Fibroblast of gingiva (primary cell): ENCODE measurements at places on chromosomes 5 and 9.

DNA sequence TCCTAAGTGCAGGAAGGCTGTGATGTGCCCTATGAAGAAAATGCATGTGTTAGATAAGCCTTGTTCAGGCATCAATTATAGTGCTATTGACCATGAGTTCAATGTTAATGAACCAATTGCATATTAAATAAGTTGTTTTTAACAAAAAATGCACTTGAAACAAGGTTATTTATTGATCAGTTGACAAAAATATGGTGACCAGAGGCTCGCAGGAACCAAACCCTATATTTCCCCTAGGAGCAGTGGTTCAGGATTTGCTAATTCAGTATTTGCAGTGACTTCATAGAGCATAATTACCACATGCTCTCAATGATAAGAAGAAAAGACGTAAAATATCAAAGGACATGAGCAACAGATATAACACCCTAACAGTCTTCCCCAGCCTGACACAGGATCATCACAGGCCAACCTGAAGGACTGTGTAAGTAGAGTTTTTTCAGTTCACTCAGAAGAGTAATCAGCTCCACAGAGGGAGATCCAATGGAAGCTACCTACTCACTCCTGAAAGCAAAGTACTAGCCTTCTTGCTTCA, 92.3 kb downstream of the SEMA5A start:
- no peak for DNase-seq

- no peak for DNase-seq
Measured at GRCh38 chr9:135416664-135417290, 62.8 kb upstream of the PPP1R26 start.

- no peak for DNase-seq
Measured at GRCh38 chr5:135186662-135187522, 152.9 kb upstream of the PITX1 start.

GRCh38 chr5:125579182-125579581, 832.7 kb upstream of the ZNF608 start:
- DNase-seq: no peak

DNA sequence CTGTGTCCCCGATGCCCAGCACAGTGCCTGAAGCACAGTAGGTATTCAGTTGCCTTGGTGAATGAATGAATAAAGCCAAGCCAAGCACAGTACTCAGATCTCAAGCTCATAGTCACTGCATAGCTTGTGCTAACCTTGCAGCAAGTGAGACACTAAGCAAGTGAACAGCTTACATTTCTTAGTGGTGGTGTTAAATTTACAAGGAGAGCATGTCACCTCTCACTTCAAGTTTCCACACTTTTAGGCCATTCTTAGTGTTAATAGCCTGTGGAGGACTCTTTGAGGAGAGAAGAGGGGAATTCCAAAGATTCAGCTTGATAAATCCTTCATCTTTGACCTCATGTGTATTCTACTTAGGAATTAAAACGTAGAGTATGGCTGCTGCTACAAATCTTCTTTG, 104.7 kb downstream of the C9orf152 start:
- DNase-seq: no peak

- DNase-seq: peak; percentile 87
Measured at GRCh38 chr9:37976714-37977477, 73.0 kb upstream of the SLC25A51 start.

GRCh38 chr5:27612161-27612560, 573.8 kb upstream of the CDH9 start:
- no peak for DNase-seq

- DNase-seq: peak; percentile 81
Measured at GRCh38 chr5:16669776-16670175, 53.0 kb upstream of the RETREG1 start.

GRCh38 chr5:177116631-177117373, 16.8 kb upstream of the NSD1 start:
- peak; percentile 84 for DNase-seq

DNA sequence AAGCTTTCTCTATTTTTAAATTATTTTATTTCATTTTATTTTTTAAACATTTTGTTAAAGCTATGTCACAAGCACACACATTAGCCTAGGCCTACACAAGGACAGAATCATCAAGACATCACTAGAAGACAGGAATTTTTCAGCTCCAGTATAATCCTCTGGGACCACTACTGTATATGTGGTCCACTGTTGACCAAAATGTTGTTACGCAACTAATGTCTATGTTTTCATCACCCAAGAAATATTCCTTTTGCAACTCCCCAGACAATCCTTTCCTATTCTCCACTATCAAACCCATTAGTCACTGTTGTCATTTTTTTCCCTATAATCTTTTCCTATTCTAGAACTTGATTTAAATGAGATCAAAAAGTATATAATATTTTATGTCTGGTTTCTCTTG, 2371.7 kb upstream of the C9orf72 start:
- DNase-seq: no peak

DNA sequence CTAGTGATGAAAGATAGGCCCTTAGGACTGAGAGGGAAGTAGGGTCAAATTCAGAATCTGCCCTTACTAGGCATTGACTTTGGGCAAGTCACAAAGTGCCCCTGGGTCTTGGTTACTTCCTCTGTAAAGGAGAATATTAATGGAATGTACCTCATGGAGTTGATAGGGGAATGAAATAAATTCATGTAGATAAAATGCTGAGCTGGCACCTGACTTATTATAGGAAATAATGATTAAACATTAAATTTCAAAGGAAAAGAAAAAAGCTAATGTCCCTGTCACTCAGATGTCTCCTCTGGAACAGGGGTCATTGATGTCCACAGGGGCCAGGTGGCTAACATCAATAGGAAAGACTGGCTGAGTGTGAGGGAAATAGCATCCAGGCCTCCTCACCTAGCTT, 321.4 kb downstream of the TRIM32 start:
- no peak for DNase-seq

GRCh38 chr9:117073539-117074341, 341.1 kb downstream of the ASTN2 start:
- no peak for DNase-seq

DNA sequence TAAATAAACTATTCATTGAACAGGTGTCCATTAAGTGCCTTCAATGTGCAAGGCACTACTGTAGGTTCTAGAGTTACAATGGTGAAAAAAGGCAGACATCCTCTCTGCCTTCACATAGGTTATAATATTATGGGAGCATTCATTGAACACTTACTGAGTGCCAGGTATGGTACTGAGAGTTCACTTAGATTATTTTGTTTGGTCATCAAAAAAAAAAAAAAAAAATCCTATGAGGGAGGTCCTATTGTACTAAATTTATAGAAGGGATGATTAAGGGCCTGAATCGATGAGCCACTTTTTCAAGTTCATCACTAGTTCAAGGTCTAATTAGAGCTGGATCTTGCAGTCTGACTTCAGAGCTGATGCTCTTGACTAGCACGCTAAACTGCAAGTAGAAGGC, 22.8 kb upstream of the PANK3 start:
- DNase-seq: no peak

DNA sequence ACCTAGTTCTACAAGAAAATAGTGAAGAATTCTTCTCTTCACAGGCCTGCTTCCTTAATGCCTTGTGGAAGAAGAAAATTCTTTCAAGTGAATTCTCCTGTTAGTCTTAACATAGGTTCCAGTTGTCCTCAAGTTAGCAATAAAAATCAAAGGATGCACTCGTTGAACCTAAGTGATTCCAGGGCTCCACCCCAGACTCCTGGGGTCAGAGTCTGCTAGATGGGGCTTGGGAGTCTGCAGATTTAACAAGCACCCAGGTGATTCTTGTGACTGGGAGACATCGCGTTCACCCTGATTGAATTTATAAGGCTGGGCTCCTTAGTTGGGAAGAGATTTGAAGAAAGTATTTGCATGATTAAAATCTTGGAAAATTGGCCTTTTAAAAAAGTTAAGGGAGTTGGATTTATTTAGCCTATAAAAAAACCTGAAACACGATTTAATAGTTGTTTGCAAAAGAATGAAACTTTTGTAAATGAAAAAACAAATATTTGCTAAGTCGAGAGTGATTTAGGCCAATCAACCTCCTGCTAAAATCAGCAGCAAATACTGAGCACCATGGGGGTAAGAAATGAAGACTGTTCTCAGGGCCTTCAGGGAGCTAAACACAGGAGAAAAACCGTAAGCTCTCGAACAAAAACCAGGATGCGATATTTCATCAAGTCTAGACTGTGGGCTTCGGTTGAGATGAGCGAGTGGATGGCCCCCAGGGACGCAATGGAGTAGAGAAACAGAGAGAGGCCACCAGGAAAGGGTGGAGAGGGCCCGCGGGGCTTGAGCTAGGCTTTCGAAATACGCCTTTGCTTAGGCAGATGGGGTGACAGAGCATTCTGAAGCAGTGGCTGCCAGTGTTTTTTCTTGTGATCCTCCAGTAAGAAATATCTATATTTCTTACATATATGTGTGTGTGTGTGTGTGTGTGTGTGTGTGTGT, 86.9 kb upstream of the TTC23L start:
- DNase-seq: no peak

GRCh38 chr9:22053178-22053577, 44.1 kb upstream of the CDKN2B start:
- no peak for DNase-seq

- DNase-seq: no peak
Measured at GRCh38 chr5:103532086-103532734, 30.4 kb downstream of the NUDT12 start.

DNA sequence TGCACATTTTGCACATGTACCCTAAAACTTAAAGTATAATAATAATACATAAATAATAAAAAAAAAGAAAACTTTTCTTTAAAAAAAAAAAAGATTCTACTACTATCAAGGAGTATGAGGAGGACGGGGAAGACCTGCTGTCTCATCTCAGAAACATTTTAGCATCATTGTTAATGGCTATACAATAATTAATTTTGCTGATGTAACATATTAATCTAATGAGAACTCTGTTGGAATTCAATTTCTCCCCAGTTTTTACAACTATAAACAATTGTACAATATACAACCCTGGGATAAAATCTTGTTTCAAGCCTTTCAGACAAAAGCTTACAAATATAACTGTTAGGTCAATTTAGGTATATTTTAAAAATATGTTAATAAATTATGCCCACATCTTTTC, 139.0 kb upstream of the GRIN3A start:
- DNase-seq: no peak

DNA sequence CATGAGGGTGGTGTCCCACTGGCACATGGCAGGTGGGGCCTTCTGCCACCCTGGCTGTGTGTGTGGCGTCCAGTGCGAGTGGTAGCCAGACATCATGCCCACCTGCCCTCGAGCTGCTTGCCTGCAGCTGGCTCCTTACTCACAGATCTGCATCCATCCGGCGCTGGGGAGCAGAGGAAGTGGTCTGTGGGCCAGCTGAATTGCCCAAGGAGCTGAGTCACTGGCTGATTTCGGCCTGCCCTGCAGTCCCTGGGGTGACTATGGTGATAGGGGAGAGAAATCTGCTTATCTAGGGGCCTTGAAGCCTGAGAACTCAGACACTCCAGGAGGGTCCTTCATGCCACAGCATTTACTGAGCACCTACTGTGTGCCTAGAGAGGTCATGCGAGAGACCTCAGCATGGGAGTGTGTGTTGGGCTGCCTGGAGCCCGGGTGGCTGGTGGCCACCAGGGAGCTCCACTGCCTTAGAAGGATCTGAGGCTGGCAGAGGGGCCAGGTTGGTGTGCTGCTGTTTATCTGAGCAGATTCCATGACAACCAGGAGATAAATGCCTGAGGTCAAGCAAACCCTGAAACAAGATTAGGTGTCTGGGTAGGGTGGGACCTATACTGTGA, 57.1 kb downstream of the SLC22A5 start:
- DNase-seq: peak; percentile 88

- DNase-seq: no peak
Measured at GRCh38 chr9:103485138-103485537, 490.0 kb downstream of the CYLC2 start.

GRCh38 chr5:92525131-92525530, 1055.9 kb downstream of the NR2F1-AS1 start:
- DNase-seq: peak; percentile 27

DNA sequence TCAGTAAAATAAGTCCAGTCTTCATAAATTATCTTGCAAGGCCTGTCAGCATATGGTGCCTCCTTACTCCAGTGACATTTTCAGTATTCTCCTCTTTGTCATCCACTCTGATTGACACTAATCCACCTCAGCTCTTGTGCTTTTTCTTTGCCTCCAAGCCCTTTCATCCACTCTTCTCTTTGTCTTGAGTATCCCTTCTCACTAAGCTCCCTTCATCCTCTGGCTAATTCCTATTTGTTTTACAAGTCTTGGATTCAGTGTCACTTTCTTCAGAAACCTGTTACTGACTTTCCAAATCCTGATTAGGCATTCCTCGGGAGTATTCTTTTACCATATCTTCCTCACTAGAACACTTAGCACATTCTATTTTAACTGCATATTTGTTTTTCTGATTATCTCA, 100.6 kb upstream of the VCAN start:
- no peak for DNase-seq

DNA sequence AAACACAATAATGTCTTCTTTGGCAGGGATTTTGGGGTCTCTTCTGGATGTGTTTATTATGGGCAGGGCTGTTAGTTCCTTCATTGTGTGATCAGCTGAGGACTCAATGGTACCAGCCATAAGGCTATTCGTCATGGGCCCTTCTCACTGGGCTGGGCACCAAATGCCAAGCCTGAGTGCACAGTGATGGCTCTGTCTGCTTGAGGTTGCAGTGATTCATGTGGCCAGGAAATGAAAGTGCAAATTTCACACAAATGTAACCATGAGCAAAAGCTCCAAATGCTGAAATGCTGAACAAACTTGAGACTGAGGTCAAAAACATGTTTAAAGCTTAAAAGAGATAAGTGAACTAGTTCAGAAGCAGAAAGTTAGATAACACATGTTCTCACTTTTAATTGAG, 191.0 kb downstream of the TARS1 start:
- DNase-seq: no peak

DNA sequence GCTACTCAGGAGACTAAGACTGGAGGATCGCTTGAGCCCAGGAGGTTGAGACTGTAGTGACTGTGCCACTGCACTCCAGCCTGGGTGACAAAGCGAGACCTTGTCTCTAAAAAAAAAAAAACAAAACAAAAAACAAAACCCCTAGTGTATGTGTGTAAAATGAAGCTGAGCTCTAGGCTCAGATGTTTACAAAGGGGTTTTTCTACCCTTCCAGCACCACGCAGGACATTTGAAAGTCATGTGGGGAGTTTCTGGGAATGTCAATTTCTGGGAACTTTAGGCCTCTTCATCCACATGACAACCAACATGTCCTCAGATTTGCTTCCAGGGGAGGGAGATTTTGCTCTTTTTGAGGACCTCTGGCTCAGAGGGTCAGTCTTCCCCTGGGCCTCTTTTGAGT, 42.4 kb upstream of the AIF1L start:
- no peak for DNase-seq

- DNase-seq: no peak
Measured at GRCh38 chr9:126390923-126391322, 64.3 kb downstream of the MVB12B start.

GRCh38 chr9:136695955-136696354, 8.7 kb upstream of the AGPAT2 start:
- DNase-seq: no peak

GRCh38 chr9:17017931-17018491, 116.8 kb upstream of the CNTLN start:
- DNase-seq: peak; percentile 95

- DNase-seq: no peak
Measured at GRCh38 chr5:154962494-154962893, 21.6 kb downstream of the MRPL22 start.
